Heart left ventricle (tissue), 16 donors: ENCODE measurements at places on chromosomes 6 and 20. TPM values are rescaled to one million over a fixed set of nuclear protein-coding genes. Genes with fewer than 3 reads are reported as not detected.

Gene GPR6
- not detected for total RNA-seq

Gene MUC22
- total RNA-seq = not detected

DNA sequence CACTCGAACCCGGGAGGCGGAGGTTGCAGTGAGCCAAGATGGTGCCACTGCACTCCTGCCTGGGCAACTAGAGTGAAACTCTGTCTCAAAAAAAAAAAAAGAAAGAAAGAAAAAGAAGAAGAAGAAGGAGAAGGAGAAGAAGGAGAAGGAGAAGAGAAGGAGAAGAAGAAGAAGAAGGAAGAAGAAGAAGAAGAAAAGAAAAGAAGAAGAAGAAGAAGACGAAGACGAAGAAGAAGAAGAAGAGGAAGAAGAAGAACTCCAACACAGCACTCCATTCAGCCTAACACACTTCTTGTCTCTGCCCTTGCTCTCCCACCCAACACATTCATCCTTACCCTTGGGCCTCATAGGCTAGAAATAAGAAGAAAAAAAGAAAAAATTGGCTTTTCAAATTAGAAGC is 6.9 kb downstream of the ZFP57 start:
- no peak overlapping the region for H3K4me3 ChIP-seq
- H3K27ac ChIP-seq = no peak overlapping the region
- no peaks in the 10 kb centered on the region for H3K4me1 ChIP-seq
- DNase-seq = no peak
- no peaks in the 10 kb centered on the region for H3K36me3 ChIP-seq

Gene GNRH2
- not detected for total RNA-seq

Gene CNKSR3
- total RNA-seq = 28.7 TPM
